ENCODE measurements at places on chromosomes 6 and 20. TPM values are rescaled to one million over a fixed set of nuclear protein-coding genes. Genes with fewer than 3 reads are reported as not detected.

Gene SNAP91
- not detected for total RNA-seq

Gene RAET1E
- total RNA-seq: not detected

Gene OXT
- not detected for total RNA-seq

Gene SLC35D3
- total RNA-seq: 0.32 TPM

Gene ANKRD6
- total RNA-seq: 3.1 TPM

Gene COL9A3
- 3.6 TPM for total RNA-seq

Gene PRRT1
- total RNA-seq: 0.72 TPM

Gene HCK
- total RNA-seq: 6.6 TPM

Gene TSPO2
- total RNA-seq: not detected

Gene ARMC2
- total RNA-seq: 1.9 TPM

Gene ADISSP
- total RNA-seq: 20.6 TPM

Gene FAM50B
- total RNA-seq: 3.2 TPM

Gene SLC22A16
- total RNA-seq: not detected

Gene WFDC5
- total RNA-seq: not detected

Gene COL19A1
- 0.56 TPM for total RNA-seq

Gene IP6K3
- 0.17 TPM for total RNA-seq

Gene FAM83B
- 36.6 TPM for total RNA-seq

Gene SLC12A5
- 0.96 TPM for total RNA-seq

Gene CCN5
- total RNA-seq: 0.84 TPM

Gene FBXO5
- 16.2 TPM for total RNA-seq
